ENCODE measurements at places on chromosomes 2 and 18. TPM values are rescaled to one million over a fixed set of nuclear protein-coding genes. Genes with fewer than 3 reads are reported as not detected.

The CHRNG gene
- total RNA-seq: not detected

The IL37 gene
- not detected for total RNA-seq

The SLC30A3 gene
- 3.6 TPM for total RNA-seq

The AMER3 gene
- not detected for total RNA-seq
